ENCODE measurements at places on chromosomes 13 and 19. TPM values are rescaled to one million over a fixed set of nuclear protein-coding genes. Genes with fewer than 3 reads are reported as not detected.

GRCh38 chr19:18293642-18294466 is 12.4 kb upstream of the JUND start:
- no peak for DNase-seq

Gene CRX
- total RNA-seq = not detected

Gene ZNF333
- total RNA-seq = 19.7 TPM

DNA sequence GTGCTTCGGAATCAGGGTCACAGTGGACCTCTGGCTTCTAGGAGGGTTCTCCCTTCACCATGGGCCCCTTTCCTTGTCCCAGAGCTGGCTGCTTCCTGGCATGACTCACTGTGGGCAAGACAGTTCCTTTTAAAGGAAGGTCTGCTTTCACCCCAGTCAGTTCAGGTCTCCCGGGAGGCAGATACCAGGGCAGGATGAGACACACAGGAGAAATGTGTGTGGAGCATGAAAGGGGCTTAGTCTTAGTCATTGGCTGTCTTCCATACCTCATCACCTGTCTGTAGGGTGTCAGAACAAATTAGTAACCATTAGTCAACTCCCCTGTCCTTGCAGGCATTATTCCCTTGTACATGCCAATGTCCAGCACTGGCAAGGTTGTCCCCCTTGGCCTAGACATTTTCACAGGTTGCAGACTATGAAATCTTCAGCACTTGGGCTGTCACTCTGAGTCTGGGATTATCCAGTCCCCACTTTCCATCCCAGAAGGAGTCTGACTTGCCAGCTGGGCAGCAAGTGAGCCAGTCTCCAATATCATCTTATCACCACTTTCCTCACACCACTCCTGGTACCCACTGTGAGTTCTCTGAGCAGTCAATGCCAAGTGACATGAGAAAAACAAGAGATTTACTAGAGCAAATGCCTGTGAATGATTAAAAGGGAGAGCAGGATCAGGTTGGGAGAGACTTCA is 76.8 kb upstream of the MEDAG start:
- DNase-seq = peak; percentile 31

Gene ADGRE2
- not detected for total RNA-seq

GRCh38 chr13:112931028-112931934 is 37.7 kb upstream of the MCF2L start:
- DNase-seq = peak; percentile 10

Gene RFPL4A
- total RNA-seq = not detected

- no peak for DNase-seq
Observed at GRCh38 chr19:28828276-28828870, 384.6 kb downstream of the UQCRFS1 start.

Gene ZNF570
- 3.9 TPM for total RNA-seq

GRCh38 chr19:38877781-38878574 is at the start of gene RINL:
Gene RINL, minus strand, starts transcription at chr19:38878275. Its CDS starts 1,533 bp downstream, at chr19:38876742.
- peak; percentile 26 for DNase-seq

DNA sequence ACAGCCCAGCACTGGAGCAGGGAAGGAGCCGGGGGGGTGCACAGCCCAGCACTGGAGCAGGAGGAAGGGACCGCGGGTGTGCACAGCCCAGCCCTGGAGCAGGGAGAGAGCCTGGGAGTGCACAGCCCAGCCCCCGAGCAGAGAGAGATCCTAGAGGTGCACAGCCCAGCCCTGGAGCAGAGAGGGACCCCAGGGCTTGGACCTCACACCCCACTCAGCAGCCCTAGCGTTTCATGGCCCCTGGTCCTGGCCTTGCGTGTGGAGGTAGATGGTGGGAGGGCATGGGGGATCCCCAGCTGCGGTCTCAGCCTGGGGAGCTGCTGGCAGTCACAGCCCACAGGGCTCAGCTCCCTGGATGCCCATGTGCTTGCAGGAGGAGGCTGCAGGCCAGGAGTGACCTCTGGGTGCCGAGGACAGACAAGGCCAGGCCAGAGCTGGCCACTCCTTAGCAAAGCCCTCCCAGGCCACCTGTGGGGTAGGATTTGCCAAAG is 25.1 kb downstream of the GAS6 start:
- no peak for DNase-seq

- peak; percentile 67 for DNase-seq
Observed at GRCh38 chr19:55677572-55678028, 2.6 kb downstream of the EPN1 start.

Gene C19orf18
- total RNA-seq = 0.64 TPM

DNA sequence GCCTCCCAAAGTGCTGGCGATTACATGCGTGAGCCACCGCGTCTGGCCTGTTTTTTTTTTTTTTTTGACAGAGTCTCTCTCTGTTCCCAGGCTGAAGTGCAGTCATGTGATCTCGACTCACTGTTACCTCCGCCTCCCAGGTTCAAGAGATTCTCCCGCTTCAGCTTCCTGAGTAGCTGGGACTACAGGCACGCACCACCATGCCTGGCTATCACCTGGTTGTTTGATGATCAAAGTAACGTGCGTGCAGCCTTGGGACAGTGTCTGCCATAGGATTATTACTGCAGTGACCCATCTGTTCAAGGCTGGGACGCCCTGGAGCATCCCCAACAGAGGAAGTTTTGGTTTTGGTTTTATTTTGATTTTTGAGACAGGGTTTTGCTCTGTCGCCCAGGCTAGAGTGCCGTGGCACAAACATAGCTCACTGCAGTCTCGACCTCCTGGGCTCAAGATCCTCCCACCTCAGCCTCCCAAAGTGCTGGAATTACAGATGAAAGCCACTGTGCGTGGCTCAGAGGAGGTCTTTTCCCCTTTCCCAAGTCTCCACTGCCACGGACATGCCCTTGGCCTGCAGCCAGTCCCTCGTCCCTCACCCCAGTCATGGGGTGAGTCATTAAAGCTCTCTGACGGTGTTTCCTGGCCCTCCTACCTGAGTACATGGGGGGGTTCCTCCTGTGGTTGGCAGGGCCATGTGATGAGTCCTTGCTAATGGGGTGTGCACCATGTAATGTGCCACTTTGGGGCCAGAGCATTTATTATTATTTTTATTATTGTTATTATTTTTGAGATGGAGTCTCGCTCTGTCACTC is 65.6 kb downstream of the IER2 start:
- no peak for DNase-seq

- no peak for DNase-seq
Observed at GRCh38 chr13:49357694-49358093, 86.2 kb downstream of the CAB39L start.

Gene SELENOV
- not detected for total RNA-seq

Measured in endothelial cell of umbilical vein (primary cell).